Stimulated activated CD4-positive, alpha-beta T cell treated with anti-CD3 and anti-CD28 coated beads, Interleukin-15, amount 100 ng/mL, for 48 hours (primary cell): ENCODE measurements at places on chromosomes 13 and 19.

- no peak for DNase-seq
Measured at GRCh38 chr19:14035706-14036105, 4.1 kb downstream of the IL27RA start.

- DNase-seq: no peak
Measured at GRCh38 chr19:5123646-5124045, 154.7 kb downstream of the KDM4B start.

GRCh38 chr19:39498798-39499642, at the start of gene DLL3:
Gene DLL3, plus strand, starts transcription at chr19:39498947. Its CDS starts 28 bp downstream, at chr19:39498975.
- no peak for DNase-seq

DNA sequence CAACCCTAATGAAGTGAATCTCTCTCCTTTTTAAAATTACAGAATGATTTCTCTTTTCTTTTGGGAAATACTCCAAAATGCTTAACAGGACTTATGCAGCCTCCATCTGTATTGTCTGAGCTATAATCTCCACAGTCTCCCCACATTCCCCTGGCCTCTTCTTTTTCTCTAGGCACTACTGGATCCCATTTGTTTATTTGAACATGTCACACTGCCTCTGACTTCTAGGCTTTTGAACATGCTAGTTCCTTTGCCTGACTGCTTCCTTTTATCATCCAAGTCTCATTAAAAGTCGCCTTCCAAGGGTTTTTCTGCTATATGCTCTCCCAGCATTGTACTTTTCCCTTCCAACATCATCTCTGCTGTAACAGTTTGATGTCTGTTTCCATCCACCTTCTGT, 548.7 kb downstream of the PCDH9 start:
- no peak for DNase-seq

- no peak for DNase-seq
Measured at GRCh38 chr13:111410232-111411021, 90.0 kb downstream of the TEX29 start.
